ENCODE measurements at places on chromosomes 1 and 21.

- no peak for DNase-seq
Measured at GRCh38 chr1:193533853-193534252, 347.4 kb upstream of the B3GALT2 start.

DNA sequence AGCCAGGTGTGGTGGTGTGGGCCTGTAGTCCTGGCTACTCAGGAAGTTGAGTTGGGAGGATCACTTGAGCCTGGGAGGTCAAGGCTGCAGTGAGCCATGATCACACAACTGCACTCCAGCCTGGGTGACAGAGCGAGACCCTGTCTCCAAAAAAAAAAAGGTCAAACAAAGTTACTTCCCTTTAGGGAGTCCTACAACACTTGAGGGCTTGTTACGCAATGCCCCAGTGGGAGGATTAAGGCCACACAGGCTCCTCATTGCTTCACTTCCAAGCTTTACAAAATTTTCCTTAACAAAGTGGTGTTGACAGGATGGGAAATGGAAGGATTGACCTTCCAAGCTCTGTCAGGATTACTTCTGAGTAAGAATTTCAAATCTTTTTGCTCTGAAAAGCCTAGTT is 6.2 kb upstream of the EXTL1 start:
- DNase-seq: peak; percentile 57

DNA sequence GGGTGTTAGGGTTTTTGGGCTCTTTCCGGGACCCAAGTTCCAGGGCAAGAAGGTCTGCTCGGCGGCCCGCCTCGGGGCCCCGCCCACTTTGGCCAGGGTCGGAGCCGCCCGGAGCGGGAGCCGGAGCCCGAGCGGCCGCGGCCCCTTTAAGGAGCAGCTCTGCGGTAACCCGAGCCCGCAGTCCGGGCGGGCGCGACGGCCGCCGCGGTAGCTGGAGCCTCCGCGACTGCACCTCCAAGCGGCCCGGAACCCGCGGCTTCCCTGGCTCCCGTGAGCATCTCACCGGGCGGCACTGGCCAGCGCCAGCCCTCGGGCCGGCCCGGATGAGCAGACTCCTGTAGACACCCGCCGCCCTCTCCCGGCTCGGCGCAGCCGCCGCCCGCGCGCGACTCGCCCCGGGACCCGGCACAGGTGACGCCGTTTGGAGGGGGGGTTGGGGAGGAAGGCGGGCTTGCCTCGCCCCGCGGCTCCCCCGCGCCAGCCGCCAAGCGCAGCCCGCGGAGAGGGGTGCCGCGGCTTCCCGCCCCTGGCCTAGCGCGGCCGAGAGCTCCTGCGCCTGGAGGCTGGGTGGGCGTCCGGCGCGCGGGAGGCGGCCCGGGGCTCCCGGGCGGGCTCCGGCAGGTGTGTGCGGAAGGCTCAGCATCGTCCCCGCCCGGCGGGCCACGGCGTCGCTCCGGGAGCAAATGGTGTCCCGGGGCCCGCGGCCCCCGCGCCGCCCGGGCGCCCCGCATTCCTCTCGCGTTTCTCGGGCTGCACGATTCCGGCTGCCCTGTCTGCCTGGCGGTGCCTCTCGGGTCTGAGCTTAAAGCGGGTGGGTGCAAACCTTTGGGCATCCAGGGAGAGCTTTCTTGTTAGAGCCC is at the start of gene TLCD4:
TSS of gene TLCD4 (plus strand) at position 149 of the 860 bp plus-strand sequence. CDS start 26,547 bp downstream, outside the sequence.
- DNase-seq: peak; percentile 72

- no peak for DNase-seq
Measured at GRCh38 chr1:170560681-170561285, 28.8 kb downstream of the GORAB start.

DNA sequence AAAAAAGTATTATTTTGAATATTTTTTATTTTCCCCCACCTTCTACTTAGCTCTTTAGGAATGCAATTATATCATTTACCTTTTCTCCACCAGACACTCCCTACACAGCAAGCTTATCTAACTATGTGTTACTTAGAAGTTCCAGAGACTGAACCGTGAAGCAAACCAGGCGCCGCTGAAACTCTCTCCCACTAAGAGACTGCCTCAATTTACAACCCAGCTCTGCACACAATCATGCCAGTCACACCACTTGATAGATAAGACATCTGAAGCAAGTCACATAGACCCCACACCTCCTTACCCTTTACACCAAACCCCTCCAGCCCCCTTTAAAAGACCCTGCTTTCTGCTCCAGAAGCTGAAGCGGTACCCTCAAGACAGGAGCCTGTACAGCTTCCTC is 245.5 kb downstream of the S1PR1 start:
- no peak for DNase-seq

Measured in right cardiac atrium (tissue), 5 donors.